PC-3 (cell line): ENCODE measurements at places on chromosomes 5 and 9. TPM values are rescaled to one million over a fixed set of nuclear protein-coding genes. Genes with fewer than 3 reads are reported as not detected.

DNA sequence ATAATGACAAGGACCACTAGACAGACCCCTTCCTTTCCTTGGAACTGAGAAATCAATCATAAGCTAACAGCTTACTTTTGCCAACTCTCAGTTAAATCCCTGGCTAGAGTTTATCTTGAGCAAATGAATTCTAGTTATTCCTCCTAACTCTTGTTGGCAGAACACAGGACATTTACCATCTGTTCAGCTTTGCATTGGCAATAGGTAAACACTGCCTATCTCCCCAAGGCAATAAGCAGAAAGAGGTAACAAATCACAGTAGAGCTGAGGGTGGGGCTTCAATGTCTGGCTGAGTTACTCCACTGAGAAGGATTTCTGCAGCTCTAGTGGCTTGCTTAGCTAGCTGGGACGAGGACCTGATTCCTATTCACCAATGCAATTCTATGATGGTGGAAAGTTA is 503.3 kb upstream of the GRIA1 start:
- no peak for DNase-seq

- no peak for DNase-seq
These were observed 11.1 kb downstream of the CNTFR start for GRCh38 chr9:34578241-34579103.

- no peak for DNase-seq
These were observed 108.0 kb upstream of the DPYSL3 start for GRCh38 chr5:147617711-147618350.

- DNase-seq, result peak; percentile 53
These were observed 44.4 kb upstream of the RICTOR start for GRCh38 chr5:39118638-39119037.

- DNase-seq, result peak; percentile 70
These were observed 4.4 kb downstream of the SNX24 start for GRCh38 chr5:122849771-122850170.

- DNase-seq, result no peak
These were observed 11.6 kb downstream of the C9orf57 start for GRCh38 chr9:72048850-72049249.

- no peak for DNase-seq
These were observed 144.8 kb upstream of the ADCY2 start for GRCh38 chr5:7251132-7251531.

The FOXD4 gene
- 0.80 and 0.98 TPM in 2 replicates for total RNA-seq

The ADGRD2 gene
- not detected in 2 replicates for total RNA-seq

The ASS1 gene
- 74.1 and 83.0 TPM in 2 replicates for total RNA-seq
